Fibroblast of skin of back (primary cell): ENCODE measurements at places on chromosomes 12 and 14.

DNA sequence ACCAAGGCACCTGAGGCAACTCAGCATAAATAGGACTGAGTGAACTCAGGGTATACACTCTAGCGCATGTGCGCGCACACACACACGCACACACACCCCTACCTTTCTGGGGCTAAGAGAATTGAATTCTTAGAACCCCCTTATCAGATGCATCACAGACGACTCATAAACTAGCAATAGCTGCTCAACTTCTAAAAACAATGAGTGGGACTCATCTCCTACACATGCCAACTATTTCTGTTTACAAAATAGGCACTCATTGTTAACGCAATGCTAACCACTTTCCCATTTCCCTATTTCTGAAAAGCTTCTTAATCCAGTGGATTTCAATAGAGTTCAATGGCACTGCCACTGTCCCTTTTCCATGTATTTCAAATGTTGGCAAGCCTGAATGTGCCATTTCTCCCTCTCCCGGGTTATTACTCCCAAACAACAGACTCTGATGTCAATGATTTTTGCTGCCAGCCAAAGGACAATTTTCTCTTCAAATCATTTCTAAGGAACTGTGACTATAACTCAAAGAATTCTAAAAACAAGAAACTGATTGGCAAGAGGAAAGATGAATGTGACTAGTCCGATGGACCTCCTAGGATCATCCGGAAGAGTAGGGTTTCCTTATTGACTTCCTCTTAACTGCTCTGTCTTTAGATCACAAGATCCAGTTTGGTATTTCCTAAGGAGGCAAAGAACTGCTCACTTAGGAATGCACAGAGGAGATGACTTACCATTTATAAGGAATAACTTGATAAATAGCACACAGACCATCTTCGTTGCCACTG lies 48.8 kb downstream of the SLC38A1 start:
- peak; percentile 71 for DNase-seq

GRCh38 chr12:6253278-6253677 lies 53.1 kb downstream of the CD9 start:
- no peak for DNase-seq

DNA sequence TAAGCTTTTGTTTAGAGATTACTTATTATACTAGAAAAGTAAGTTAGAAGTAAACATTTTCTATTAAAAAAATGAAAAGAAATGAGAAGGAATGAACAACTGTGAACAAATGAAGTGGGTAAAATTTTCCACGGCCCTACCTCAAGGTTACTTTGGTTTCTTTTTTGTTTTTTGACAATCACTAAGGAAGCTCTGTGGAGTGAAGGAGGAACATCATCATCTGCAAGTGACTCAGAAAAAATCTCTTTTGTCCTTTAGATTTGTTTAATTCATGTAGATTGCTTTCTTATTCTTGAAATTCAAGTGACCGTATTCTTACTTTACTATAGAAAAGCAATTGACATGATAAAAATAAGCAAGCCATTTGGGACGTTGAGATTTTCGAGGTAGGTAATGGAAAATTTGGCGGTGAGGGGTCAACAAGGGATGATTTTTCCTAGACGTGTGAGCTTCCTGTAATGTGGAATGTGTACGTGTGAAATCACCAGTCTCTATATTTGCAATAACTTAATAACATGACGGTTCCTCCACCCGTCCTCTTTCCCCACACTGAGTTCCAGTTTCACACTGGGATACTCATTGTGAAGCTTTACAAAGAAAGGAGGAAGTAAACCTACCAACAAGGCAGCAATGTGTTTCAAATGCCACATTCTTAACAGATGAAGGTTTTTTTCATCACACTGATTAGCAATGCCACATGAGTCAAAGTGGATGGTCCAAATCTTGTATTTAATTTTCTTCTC lies 62.3 kb upstream of the EGLN3 start:
- no peak for DNase-seq

DNA sequence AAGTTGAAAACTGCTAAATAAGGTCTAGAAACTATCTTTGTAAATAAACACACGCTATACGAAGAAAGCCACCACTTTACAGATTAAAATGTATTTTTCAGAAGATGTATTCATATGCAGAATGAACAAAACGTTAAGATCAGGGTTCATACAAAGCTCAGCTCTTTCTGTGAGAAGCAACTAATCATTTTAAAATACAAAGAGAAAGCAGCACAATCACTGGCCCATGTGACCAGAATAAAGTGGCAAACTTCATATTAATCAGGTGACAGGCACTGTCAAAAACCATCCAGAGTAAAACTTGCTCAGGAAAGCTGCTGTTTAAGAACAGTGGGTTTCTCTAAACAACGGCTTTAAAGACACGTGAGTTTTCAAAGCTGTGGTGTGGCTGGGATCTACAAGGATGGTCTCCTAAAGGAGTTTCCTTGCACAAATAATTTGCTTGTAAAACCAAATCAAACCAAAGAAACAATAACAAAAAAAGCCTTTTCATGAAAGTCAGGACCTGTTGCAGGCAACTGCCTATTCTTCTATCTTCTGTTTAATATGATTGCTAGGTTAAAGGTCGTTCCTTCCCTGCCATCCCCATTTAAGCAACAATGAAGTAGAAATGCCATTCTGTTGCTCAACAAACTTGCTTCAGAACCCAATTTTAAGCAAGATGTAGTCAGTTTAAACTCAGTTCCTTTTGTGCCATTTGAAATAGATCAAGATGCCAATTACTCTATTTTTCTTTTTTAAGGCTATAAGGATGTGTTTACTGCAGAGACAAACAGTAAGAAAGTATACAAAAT lies 22.3 kb downstream of the SEL1L start:
- DNase-seq = no peak

GRCh38 chr14:51836417-51836816 lies 24.0 kb upstream of the GNG2 start:
- DNase-seq = no peak

DNA sequence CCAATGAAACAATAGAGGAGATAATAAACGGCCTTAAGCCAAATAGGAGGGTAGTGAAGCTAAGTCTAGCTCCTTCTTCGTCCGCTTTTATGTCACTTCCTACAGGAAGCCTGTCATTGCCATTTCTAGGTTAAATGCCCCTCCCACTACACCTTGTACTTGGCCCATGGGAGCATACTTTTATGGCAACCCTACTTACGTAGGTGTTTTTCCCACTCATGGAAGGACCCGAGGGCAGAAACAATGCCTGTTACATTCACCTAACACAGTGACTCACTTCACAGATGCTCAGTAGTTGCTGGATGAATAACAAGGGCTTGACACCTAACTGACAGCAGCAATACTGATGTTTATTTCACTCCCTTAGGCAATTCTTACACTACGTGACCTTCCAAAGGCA lies 44.5 kb downstream of the ALKBH1 start:
- DNase-seq = no peak

- DNase-seq = no peak
Observed at GRCh38 chr12:26116829-26117715, 7.8 kb downstream of the BHLHE41 start.

DNA sequence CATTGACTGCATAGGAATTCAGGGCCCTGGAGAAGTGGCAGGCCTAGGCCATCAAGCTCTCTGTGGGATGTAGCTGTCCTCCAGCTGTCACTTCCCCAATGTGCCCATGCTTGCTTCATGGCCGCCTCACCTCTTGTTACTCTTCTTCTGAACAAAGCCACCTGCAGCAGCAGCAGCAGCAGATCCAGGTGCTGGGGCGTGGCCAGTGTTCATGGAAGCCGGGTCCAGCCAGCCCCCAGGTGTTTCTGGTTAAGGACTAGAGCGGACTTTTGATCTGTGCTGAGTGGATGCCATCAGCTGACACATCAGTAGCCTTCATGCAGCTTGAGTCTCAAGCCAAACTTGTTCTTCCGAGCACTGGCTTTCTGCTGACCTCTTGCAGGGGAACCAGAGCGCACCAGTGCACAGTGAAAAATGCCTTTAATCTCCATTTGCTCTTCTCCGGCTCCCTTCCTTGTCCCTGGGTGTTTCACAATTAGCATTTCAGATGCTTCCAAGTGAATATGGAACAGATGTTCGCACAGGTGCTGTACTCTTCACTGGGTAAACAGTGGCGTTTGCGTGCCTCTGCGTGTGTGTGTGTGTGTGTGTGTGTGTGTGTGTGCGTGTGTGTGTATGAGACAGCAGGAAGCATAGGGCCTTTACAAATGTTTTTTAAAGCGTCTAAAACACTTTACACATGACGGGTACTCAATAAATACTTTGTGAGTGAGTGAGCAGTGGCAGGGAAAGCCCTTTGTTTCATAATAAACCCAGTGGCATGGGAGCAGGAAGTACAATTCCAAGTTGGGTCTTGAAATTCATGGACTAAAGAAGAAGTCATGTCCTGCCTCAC lies 20.1 kb downstream of the TPCN1 start:
- DNase-seq = peak; percentile 95

- DNase-seq = peak; percentile 33
Observed at GRCh38 chr12:45349916-45350315, 134.0 kb downstream of the ANO6 start.

GRCh38 chr12:117293510-117293909 lies 67.9 kb downstream of the NOS1 start:
- DNase-seq = no peak

- no peak for DNase-seq
Observed at GRCh38 chr14:32450919-32451675, 122.0 kb downstream of the AKAP6 start.

- DNase-seq = no peak
Observed at GRCh38 chr14:62098357-62098756, 336.1 kb downstream of the SNAPC1 start.

DNA sequence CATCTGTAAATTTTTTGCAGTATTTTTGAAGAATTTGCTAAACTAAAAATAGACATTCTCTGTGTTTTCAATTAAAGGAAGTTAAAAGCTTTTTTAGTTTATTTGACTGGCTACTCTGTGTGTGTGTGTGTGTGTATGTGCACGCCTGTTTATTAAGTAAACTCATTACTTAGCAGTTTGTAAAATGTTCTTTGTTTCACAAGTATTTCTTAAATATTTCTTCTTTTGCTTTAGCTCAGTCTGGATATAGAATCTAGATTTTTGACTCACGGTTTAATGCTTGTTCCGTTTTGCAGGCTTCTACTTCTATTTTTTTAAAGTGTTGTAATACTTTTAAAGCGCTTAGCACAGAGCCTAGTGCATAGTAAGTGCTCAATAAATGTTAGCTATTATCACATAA lies 46.5 kb upstream of the KCNMB4 start:
- DNase-seq = no peak

DNA sequence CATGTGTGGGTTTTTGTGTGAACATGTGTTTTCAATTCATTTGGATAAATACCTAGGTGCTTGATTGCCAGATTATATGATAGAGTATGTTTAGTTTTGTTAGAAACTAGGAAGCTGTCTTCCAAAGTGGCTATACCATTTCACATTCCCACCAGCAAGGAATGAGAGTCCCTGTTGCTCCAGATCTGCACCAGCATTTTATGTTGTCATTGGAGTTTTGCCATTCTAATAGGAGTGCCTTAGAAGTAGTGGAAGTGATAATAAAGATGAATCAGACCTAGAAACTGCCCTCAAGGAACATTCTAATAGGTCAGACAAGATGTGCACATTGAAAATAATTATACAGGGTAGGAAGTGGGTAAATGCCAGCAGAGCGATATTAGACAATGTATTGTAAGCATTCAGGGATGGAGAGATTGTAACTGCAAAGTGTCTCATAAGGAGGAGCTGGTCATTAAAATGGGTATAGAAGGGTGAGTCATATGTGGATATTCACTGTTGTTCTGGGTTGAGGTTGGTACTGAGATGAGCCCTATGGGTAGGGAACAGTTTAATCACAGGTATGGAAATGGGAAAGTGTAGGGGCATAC lies 71.4 kb downstream of the MNAT1 start:
- peak; percentile 83 for DNase-seq

DNA sequence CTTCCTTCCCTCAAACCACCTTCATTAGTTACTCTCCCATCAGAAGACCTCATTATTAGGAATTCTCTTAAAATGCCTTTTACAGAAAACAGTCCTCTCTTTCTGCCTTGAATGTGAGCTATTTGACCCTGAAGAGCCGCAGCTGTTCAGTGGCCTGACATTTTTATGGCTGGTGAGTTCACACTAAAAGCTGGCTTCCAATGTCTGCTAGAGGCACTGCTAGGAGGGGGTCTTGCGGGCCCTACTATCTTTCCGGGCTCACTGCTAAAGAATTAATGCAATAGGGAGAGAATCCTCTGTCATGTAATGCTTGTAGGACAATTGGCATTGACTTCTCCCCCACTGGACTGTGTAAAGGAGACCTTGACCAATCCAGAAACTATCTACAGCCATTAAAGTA lies 87.7 kb downstream of the GPR135 start:
- no peak for DNase-seq

DNA sequence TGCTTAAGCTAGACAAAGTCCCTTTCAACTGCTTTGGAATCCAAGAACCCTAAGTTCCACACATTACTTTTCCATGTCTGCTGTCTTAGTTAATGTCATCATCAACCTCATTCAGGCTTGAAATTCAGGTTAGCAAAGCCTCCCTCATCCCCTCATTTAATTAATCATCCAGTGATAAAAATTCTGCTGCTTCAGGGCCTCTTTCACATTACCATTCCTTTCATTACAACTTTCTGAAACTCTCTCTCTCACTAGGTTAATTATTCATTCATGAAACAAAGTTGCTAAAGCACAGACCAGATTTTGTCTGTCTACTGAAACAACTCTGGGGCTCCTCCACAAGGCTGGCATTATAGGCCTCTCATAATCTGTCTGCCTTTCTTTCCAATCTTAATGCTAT lies 9.4 kb upstream of the VTI1B start:
- DNase-seq = no peak

GRCh38 chr14:45715946-45716345 lies 462.9 kb upstream of the MIS18BP1 start:
- peak; percentile 24 for DNase-seq

- no peak for DNase-seq
Observed at GRCh38 chr14:104722938-104723650, 935 bp upstream of the ADSS1 start.
